ENCODE measurements at places on chromosomes 4 and X.

GRCh38 chr4:61866378-61867030 is 666.4 kb downstream of the ADGRL3 start:
- no peak for DNase-seq

DNA sequence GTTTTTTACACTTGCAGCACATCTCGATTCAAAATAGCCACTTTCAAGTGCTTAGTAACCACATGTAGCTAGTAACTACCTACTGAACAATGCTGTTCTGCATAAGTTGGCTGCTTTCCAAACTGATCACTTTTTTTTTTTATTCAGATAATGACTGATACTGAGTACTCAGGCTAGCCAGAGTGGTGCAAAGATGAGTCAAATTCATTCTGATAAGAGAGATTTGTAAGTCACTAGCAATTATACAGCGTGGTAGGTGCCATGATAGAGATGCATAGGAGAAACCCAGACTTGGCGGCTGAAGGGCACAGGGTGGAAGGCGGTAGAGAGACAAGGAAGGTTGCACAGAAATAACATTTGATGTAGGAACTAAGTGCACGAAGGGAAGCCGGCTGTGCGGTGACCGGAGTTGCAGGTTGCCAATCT is 357 bp upstream of the IGBP1 start:
- peak; percentile 50 for DNase-seq

- no peak for DNase-seq
Observed at GRCh38 chrX:17441965-17442364, 67.0 kb downstream of the NHS start.

DNA sequence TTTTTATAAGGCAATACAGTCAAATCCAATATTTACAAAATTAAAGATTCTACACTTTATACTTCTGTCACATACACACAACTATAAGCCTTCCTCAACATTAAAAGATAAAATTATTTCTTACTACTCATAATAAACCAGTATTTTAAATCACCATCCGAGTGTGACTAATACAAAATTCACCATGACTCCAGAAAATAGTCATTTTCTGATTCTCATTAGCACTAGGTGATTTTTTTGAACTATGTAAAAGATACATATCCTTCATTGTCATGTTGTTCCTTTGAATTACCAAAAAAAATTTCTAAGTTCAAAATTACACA is 646 bp upstream of the SLC7A11 start:
- DNase-seq = peak; percentile 35

GRCh38 chr4:126755506-126755905 is 877.3 kb upstream of the INTU start:
- DNase-seq = no peak

- no peak for DNase-seq
Observed at GRCh38 chrX:70132224-70132623, 1.0 kb upstream of the IGBP1 start.

DNA sequence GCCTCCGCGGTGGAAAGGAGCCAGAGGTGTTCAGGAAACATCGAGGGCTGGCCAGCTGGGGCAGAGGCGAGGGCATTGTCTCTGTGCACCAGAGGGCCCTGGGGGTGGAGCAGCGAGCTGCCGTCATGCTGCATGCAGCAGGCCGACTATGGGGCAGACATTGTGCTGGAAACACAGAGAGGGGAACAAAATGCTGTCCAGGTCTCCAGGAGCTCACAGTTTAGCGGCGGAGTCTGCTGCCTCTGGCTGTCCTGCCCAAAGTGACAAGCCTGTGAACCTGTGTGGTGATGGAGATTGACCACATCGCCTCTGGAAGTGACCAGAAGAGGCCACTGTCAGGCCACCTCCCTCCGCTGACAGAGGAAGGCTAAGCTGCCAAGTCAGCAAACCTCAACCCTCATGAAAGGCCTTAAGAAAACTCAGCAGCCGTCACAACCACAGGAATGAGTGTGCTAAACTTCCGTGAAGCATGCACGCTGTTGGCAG is 20.1 kb upstream of the SASH3 start:
- peak; percentile 74 for DNase-seq

- DNase-seq = no peak
Observed at GRCh38 chr4:81346719-81347118, 125.0 kb downstream of the RASGEF1B start.

DNA sequence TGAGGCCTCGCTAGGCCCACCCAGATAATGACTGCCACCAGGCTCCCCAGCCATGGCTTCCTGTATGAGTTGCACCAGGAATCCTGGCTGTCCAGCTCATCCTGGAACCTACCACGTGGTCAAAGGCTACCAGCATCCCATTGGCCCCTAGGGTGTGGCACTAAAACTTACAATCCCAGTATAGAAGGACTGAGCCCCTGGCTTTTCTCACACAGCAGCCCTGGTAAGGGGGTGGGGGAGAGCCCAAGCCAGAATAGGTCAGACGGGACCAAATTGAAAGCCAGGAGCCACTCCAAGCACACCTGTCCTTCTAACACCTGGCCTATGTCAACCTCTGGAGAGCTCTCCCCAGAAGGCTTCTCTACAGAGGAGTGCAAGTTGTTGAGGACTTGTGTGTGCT is 269.3 kb upstream of the AGTR2 start:
- DNase-seq = no peak

DNA sequence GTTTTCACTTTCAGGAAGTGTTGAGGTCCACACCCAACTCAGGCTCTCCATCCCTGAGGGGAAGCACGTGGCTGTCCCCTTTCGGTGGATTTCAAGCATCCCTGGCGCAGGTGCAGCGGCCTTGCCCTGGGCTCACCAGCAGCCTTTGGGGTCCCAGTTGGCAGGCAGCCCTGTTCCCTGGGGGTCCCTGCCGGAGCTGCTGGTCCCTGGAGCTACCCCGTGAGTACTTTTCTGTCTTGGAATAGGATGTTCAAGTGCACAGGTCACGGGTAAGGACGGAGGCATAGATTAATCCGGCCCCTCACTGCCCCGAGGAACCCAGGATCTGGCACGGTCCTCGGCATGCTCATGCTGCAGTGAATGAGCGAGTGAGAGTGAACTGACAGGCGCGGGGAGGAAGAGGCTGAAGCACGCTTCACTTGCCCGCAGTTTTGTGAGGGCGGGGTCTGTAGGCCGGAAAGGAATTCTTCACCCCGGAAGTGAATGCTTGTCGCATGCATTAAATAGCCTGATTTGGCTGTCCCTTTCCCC is 117.2 kb upstream of the FAT1 start:
- DNase-seq = no peak

GRCh38 chrX:130523460-130524394 is 121.9 kb downstream of the RBMX2 start:
- DNase-seq = no peak

- DNase-seq = no peak
Observed at GRCh38 chrX:47683184-47683828, 24.3 kb upstream of the UXT start.

DNA sequence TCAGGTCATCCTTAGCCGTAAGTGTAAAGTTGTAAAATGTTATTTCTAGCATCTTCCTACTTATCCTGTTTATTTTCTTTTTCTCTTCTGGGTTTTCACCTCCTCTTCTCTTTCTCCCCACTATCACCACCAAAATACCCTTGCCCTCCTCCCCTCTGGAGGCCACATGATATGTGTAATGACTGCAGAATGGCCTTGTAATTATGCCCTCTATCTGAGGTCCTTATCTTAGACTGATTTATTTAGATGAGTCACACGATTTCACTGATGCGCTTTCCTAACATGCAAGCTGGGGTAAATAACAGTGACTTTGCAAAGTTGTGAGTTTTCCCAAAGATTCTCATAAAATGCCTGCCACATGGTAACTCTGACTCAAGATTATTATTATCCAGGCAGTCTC is 231.8 kb upstream of the GPRIN3 start:
- DNase-seq = peak; percentile 14

DNA sequence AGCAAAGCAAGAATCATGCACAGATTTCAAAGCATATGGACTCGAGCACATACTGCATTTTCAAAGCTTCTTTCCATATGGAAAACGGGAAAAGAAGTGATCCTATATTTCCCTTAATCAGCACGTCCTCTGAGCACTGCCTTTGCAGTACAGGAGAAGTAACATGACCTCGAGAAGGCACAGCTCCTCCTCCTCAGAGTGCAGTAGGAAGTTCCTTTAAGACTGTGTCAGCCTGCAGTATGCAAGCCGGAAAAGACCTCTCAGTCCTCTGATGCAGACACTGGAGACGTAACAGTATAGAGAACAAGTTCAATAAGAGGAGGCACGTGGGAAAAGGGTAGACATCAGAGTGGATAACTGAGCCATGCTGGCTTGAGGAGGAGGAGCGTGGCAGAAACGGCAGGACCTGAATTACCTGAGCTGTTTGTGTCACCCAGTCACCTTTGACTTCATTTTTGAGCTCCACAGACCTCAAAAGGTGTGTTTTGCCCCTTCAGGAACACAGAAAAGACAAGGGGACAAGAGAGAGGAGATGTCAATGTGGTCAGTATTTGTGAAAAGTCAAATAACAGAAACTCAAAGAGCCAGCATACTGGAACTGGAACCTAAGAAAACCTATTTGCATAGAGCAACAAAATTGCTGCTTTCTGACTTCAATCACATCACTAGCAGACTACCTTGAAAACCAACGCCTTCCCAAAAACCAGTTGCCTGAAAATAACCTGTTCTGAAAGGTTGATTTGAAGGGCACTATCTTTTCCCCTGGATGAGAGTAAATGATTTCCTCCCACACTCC is 20.8 kb downstream of the IRF2 start:
- peak; percentile 59 for DNase-seq

GRCh38 chr4:41475402-41475801 is 62.6 kb upstream of the LIMCH1 start:
- DNase-seq = no peak

DNA sequence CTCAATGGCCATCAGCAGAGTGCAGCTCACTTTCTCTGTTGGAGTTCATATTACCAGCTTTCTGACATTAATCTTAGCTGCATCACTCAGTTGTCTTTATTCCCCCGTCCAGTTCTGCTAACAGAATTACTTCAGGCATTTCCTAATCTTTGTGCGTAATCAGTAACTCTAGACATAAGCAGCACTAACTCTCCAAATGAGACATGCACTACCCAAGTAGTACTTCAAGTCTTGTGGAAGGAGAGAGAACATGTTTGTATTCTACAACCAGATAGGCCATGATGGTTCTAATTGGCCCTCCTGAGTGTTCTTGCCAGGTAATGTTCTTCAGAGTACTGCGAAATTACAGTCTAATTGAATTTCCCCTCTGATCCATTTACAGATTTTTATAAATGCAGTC is 448.5 kb upstream of the RPS6KA3 start:
- no peak for DNase-seq

GRCh38 chrX:106917830-106918500 is 2.2 kb upstream of the CLDN2 start:
- no peak for DNase-seq

DNA sequence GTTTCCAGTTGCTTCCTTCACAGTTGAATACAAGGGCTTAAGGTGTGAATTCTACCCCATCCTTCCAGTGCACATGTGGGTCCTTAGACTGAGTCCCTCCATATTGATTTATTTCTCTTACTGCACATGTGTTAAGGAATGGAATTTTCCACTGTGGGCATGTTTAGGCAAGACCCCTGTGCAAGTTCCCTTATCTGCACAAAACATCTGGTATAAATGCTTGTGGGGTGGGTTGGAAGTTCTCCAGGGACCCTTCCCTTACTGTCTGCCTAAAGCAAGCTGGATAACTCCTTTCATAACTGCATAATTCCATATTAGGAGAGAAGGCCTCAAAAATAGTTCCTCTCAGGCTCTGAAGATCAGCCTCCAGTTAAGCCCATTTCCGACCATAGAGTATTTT is 570.9 kb downstream of the ADGRL3 start:
- no peak for DNase-seq

GRCh38 chrX:138745196-138745595 is 33.7 kb upstream of the FGF13 start:
- DNase-seq = peak; percentile 63

DNA sequence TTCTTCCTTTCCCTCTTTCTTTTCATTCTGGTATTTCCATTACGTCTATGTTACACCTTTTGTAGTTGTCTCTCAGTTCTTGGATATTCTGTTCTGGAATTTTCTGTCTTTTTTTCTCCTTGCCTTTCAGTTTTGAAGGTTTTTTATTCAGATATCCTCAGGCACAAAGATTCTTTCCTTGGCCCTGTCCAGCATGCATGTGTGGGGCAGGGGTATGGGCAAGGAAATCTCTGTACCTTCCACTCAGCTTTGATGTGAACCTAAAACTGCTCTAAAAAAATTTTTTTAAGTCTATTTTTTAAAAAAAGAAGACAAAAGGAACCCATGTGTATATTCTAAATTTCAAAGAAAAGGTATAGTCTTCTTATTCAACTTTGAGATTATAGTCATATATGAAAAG is 180.5 kb downstream of the SOWAHB start:
- no peak for DNase-seq

- no peak for DNase-seq
Observed at GRCh38 chr4:140529434-140529833, 5.5 kb downstream of the ELMOD2 start.

GRCh38 chr4:181581983-181582382 is 661.2 kb upstream of the TENM3 start:
- DNase-seq = no peak

DNA sequence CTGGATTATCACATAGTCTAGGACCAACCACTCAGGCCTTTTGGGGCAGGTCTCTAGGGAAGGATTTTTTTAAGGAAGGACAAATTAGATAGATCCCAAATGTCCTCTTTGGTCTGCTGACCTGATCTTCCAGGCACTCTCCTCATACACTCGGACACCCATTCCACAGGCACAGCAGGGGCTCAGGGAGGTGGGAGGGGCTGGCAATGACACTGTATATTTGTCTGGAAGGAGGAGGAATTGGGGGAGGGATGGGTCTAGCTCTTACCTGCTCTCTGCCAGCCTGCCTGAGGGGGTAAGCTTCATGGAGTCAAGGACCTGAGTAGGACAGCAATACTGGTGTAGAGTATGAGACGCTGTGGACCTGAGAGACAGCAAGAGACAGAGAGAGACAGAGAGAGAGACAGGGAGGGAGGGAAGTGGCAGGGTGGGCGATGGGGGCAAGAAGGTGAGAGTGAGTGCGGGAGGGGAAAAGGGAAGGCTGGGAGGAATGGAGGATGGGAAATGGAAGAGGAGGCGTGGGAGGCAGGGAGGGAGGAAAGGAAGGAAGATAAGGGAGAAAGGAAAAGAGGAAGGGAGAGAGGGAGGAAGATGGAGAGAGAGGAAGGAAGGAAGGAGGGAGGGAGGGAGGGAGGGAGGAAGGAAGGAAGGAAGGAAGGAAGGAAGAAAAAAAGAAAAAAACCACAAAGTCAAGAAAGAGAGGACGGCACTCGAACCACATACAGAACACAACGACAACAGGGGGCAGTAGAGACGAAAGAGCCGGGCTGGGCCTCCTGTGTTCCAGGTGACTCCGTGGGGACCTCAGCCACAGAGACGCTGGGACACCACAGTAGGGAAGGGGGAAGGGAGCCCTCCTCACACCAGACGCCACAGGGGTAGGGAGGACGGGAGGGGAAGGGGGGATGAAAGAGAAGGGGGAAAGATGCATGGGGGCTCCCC is 1.8 kb downstream of the IQSEC2 start:
- peak; percentile 14 for DNase-seq

- DNase-seq = no peak
Observed at GRCh38 chrX:73913580-73913979, 350.6 kb downstream of the CHIC1 start.
